Natural killer cell treated with Interleukin-12 subunit alpha and Interleukin-12 subunit beta and Interleukin-15 and Interleukin-18, amount 100 ng/mL, for 72 hours (primary cell): ENCODE measurements at places on chromosomes 5 and 9.

GRCh38 chr9:133969681-133970580 is 22.2 kb downstream of the VAV2 start:
- DNase-seq: no peak

- DNase-seq: no peak
Measured at GRCh38 chr9:71004196-71004595, 117.2 kb downstream of the TRPM3 start.

DNA sequence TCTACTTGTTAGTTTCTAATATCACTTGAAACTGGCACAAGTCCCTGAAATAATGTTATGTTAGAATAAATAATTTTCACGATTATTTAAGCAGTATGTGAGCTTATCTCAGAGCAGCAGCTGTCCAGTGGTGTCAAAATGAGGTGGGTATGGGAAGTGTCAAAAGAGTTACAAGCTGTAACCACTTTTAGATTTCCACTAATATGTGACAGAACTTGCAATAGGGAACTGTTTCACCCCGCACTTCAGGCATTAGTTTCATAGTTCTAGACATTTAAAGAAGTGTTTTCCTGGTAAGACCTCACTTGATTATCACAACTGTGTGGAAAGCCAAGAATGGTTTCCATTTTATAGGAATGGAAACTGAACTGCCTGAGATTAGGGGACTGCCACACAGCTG is 2.9 kb upstream of the ISCA1 start:
- DNase-seq: no peak

DNA sequence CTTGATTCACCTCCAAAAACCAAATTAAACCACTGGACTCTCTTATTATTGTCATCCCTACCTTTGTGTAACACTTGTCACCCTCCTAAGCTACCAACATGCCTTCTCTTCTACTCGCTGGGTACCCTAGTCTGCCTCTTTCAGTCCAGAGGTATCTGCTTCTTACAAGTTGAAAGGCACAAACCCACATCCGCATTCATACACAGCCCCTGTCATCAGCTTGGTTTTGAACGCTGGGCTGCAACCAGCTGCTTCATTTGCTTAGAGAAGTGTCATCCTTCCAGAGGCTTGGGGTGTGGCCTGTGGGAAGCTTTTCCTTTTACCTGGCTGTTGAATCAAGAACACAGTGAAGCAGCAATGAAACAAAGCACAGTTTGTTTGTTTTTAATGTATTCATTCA is 138.8 kb upstream of the WWC1 start:
- DNase-seq: no peak

DNA sequence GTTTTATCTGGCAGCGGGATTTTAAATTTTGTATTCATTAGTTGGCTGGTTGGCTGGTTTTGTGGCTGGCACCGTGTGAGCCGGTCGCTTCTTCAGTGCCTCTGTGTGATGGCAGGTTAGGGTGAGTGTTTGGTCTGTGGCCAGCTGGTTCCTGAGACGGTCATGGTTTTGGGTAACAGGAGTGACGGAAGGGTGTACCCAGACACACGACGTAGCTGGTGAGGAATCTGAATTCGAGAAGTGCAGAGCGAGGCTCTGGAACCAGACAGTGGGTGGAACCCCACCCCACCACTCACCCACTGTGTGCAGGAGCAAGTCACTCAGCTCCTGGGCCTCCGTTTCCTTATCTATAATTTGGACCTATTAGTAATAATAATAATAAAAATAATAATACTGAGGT is 2.7 kb downstream of the BTNL9 start:
- DNase-seq: no peak

DNA sequence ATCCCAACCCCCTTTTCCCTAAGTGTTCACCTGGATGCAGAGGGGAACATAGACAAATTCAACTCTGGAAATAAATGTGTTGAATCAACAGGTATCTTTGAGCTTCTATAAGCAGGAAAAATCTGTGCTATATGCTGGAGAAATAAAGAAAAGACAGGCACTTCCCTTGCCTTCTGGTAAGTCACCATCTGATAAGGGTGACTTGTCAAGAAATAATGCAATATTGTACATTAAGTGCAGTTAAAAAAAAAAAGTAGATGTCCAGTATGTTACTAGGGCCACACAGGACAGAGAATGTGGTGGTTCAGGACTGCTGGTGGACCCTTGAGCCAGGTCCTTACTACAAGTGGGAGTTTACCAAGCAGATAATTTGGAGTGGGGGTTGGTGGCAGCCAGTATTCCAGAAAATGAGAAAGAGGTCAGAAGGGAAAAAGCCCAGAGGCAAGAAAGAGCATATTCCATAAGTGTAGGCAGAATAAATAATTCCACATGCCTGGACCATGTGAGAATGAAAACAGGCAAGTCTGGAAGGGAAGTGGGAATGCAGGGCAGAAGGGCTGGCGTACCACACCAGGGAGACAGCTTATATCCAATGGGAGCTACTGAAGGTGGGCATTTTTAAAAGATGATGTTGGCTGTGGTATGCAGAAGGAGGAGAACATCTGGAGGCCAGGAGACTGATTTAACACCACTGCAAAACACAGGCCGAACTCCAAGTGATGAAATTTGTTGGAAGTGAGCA is 209.9 kb downstream of the SEMA5A start:
- DNase-seq: no peak

GRCh38 chr9:613771-614347 is 227.6 kb upstream of the DMRT1 start:
- peak; percentile 65 for DNase-seq

GRCh38 chr9:128902351-128903078 is 18.3 kb upstream of the PHYHD1 start:
- peak; percentile 85 for DNase-seq

GRCh38 chr5:172315587-172316493 is 32.3 kb upstream of the UBTD2 start:
- DNase-seq: no peak

- no peak for DNase-seq
Measured at GRCh38 chr5:80569961-80570786, at the start of gene ANKRD34B. ANKRD34B (minus strand) TSS chr5:80570280; CDS start chr5:80560019, 10,261 bp downstream.

GRCh38 chr9:111805830-111806241 is 11.1 kb upstream of the SHOC1 start:
- no peak for DNase-seq

- peak; percentile 50 for DNase-seq
Measured at GRCh38 chr9:89361816-89362646, 43.7 kb downstream of the SECISBP2 start.

DNA sequence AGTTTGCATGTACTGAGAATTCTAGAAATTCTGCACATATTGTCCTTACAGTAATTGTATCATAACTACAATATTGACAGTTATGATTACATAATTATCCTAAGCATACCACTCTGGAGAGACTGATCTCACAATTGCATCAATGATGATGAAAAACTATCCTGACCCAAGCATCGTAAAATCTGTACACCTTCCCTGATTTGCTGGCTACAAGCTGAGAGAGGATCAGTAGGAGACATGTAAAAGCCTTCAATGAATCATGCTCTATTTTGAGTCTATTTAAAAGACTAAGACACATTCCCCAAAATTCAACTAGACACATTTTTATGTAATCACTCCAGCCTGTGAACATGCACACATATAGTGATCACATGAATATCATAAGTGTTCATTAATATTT is 1833.8 kb downstream of the EFNA5 start:
- DNase-seq: no peak

GRCh38 chr9:131719262-131719908 is 20.5 kb downstream of the RAPGEF1 start:
- DNase-seq: no peak

DNA sequence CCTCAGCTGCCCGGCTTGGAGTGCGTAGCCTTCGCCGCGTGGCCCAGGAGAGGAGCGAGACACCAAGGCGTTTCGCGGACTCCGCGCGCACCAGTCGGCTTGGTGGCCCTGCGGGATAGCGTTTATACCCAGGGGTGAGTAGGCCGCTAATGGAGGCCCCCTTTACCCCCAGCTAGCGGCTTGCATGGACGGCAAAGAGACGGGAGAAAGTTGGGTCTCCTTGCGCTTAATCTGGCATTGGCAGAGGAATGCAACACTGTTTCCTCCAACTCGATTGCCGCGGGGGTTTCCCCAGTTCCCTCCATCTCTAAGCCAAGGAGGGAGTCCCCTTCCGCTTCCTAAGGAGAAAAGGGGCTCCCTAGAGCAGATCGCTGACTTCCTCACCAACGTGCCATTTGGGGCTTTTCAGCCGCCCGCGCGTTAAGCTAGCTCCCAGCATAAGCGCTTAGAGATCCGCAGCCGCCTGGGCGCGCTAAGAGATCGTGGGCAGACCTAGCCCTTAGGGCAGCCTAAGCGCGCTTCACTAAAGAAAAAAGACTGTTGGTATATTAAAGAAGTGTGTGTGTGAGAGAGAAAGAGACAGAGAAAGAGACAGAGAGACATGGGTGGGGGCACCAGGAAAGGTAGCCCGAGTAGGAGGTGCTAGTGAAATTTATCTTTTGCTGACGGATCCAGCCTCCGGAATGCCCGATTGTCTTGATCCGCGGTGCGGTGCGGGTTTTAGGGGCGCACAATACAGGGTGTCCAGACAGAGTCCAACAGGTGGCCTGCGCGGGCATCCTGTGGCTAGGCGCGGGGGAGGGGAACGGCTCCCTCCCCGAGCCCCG is 597.9 kb upstream of the SGCD start:
- DNase-seq: no peak

- no peak for DNase-seq
Measured at GRCh38 chr5:63240063-63240755, 661.6 kb downstream of the LRRC70 start.

DNA sequence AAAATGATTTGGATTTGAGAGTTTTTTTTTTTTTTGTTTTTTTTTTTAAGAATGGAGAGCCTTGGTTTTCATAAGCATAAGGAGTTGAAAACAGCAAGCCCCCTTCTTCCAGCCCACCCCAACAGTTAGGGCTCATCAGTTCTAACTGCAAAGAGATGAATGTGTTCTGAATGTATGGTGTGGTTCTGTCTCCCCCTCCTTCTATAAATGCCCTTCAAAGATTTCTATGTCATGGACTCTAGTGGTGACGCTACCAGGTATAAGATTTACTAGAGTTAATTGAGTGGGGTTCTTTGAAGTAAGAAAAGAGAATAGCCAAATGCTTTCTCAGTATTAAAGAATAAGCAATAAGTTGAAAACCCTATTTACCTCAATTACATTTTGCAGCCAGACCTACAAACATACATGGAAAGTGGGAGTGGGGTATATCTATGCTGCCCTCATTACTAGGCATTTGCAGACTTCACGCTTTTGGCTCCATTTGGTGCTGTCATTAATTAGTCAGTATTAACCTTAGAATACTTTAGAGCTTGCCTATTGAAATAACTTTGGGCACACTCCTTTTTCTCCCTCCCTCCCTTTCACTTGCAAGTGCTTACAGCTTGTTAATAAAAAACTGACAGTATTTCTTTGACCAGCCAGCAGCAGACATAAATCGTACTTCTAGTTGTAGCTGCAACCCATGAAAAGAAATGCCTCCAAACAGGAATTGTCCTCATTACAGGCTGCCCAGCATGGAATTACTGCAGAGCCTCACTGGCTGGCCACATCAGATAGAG is 667.2 kb upstream of the ZNF608 start:
- DNase-seq: no peak

DNA sequence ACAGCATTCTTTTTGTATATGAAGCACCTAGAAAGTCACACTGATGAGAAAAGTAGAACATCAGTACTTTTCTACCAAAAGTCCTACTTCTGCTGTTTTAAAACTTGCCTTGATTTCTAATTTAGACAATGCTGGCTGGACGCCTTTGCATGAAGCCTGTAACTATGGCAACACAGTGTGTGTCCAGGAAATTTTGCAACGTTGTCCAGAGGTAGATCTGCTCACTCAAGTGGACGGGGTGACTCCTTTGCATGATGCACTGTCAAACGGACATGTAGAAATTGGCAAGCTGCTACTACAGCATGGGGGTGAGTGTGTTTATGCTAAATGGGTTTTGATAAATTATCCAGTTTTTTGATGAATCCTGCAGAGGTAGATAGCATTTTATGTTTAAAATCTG is 73.5 kb downstream of the SLF1 start:
- no peak for DNase-seq

- DNase-seq: peak; percentile 59
Measured at GRCh38 chr9:93669116-93669957, 93.0 kb downstream of the PHF2 start.

DNA sequence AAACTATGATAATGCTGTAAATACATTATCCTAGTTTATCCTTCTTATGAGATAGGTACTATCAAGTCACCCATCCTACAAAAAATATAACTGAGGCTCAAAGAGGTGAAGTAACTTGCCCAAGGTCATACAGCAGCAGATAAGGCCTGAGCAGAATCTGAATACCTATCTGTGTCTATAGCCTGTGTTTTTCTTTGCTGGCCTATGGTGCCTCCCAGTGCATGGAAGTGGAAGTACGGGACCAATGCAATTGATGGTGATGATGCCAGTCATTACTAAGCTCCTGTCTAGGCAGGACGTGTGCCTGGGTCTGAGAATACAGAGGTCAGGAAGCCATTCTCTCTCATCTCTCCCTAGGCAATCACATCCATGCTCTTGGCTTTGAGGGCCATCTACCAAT is 67.8 kb downstream of the FAT2 start:
- DNase-seq: no peak

DNA sequence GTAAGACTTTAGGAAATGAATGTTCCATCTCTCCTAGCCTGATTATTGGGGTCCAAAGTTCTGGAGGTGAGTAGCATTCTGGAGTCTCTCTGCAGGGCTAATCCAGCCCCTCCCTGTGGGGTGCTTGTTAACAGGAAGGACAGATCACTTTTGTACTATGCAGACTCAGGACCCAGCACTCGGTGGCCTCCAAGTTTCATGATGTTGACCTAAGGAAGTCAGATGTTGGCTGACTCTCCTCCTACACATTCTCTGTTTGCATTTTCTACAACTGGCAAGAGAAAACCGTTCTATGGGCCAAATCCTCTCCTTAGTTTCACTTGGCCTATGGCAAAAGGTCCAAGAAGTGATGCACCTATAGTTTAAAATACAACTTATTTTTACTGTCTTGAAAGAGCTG is 5.5 kb upstream of the PDE8B start:
- no peak for DNase-seq

DNA sequence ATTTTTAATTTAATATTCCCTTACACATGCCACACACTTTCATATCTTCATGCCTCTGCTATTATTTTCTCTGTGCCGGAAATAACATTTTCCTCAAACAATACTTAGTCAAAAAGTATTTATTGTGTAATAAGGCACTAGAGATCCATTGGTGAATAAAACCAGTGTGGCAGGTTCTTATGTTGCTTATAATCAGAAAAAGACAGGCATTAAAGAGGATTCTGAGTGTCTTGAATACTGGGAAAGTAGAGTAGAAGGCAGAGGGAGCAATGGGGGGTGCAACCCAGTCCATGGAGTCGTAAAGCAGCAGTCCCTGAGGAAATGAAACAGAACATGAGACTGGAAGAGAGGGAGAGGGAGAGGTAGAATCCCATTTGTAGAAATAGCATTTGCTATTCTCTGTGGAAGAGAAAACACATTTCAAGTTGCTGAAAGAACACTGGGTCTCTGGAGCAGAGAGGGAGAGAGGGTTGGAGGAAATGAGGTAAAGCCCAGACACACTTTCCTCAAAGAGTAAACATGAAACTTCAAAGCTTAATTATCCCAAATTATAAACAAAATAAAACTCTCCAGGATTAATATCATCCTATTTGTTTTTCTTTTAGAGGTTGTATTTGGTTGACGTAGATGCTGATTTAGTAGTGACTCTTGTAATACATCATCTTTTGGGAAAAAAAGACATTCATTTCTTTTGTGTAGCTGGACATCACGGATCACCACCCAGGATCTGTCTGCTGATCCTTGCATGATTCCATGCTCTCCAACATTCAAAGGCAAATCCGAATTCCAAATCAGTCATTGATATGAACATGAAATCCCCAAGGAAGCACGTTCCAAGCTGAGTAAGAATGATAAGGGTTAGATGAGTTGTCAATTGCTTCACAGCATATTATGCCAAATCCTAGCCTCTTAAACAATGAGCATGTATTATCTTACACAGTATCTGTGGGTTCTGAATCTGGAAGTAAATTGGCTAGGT is 37.4 kb upstream of the GRAMD2B start:
- no peak for DNase-seq
